ENCODE measurements at places on chromosomes 4 and X.

GRCh38 chr4:107719207-107719921, 670 bp downstream of the PAPSS1 start:
- DNase-seq = peak; percentile 54

- no peak for DNase-seq
Measured at GRCh38 chr4:6452116-6452896, 20.1 kb downstream of the PPP2R2C start.

DNA sequence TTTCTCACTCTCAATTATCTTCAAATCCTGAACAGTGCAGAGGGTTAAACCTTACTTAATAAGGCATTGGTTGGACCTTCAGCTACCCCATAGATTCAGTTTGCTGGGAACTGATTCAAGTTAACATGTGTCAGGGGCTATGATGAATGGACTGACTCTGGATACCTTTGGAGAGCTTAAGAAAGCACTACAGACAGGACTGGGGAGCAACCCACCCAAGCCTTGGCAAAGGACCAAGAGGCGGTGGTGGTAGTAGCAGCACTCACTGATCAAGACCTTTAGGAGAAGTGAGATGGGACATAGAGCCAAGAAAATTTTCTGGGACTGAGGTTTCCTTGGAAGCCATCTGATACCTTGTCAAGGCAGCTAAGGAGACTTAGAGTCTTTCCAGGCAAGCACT, 43.0 kb upstream of the TAPT1 start:
- no peak for DNase-seq

DNA sequence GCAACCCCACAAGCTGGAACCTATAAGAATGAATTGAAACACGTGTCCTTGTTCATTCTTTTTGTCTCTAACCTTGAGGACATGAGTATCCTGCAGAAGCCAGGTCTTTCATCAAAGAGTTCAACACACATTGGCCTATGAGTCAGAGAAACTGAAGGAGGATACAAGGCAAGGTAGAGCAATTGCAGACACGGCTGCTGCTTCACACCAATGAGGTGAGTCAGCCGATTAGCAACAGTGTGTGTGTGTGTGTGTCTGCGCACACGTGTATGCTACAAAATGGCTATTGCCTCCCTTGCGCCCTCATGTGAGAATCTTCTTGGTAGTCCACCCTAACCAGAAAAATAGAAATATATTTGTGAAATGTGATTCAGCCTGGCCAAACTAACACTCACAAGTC, 1477.7 kb upstream of the IGFBP7 start:
- DNase-seq = no peak

DNA sequence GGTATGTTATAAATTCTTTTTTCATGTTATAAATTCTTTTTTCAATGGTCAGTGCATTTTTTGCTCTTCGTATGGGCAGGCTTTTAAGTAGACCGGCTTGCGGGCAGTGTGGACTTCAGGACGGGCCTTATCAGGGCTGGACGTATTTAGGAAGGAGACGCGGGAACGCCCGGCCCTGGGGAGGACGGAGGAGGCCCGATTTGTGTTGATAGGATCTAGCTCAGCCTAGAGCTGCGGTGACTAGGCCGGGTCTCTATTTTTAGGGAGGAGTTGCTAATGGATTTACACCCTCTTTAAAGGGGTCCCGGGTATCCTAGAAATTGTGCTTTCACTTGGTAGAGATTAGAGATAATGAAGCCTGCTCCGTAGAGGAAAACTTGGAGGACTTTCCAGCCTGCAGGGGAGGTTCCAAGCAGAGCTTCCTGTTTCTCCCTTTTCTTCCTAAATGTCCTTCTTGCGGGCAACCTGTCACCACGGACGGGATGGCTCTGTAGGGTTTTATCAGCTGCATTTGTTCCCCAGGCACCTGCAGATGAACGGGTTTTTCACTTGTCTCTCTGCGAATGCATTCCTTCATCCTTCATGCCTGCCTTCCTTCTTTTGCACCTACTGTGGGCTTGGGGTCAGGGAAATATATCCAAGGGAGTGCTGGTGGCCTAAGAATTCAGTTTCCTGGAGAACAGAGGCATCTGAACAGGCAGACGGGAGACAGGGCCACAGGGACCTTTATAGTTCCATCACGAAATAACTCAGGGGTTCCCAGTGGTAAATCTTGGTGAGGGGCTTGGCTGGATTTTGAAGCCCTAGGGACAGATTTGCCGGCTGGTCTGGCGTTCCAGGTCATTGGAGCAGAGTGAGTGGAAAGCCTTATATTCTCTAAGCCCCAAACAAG, 1.4 kb downstream of the CD99 start:
- DNase-seq = no peak
